Mesothelial cell of epicardium (in vitro differentiated cells): ENCODE measurements at places on chromosomes 7 and 10. TPM values are rescaled to one million over a fixed set of nuclear protein-coding genes. Genes with fewer than 3 reads are reported as not detected.

Gene KIF11
- total RNA-seq = 18.0 to 19.5 TPM (median 19.4 TPM) in 3 replicates

Gene STK32C
- total RNA-seq = 8.0 to 9.9 TPM (median 8.4 TPM) in 3 replicates

Gene TRIL
- 11.9 to 14.2 TPM (median 13.4 TPM) in 3 replicates for total RNA-seq

- no peak for DNase-seq
Measured at GRCh38 chr10:127953876-127954275, 47.0 kb downstream of the PTPRE start.

- no peak for DNase-seq
Measured at GRCh38 chr7:19871102-19871501, 97.7 kb upstream of the TMEM196 start.

- no peak for DNase-seq
Measured at GRCh38 chr7:29588900-29589696, 25.5 kb downstream of the PRR15 start.

DNA sequence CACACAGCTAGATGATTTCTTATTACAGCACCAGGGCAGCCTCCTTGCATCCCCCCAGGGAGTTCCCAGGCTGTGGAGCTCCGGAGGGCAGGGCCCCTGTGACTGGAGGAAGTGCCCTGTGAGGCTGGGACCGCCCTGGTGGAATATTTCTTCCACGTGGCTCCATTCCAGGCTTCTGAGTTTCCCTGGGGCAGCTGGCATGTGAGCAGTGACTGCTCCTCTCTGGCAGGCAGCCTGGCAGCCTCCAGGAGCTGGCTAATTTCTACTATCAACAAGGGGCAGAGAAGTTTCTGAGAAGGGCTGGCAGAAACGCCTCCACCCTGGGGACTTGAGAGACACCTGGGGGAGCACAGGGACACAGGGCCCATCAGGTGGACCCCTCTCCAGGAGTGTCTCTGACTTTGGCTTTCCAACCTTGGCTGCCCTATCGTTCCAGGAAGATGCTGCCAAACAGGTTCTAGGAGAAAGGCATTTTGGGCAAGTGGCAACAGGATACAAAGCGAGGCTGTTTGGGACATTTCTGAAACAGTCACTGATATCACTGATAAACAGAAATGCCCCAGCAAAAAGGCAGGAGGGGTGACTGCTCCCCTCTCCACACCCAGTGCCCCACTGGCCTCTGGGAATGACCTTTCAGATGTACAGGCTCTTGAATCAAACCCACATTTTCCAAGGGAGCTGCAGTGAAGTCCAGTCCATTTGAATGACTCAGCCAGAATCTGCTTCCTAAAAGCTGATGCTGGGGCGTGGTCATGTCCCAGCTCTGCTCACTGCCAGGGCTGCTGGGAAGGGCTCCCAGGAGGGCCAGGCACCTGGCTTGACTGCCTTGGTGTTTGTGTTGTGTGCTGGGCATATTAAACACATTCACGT is 16.1 kb downstream of the MYOF start:
- no peak for DNase-seq

GRCh38 chr10:117801691-117802090 is 245.1 kb downstream of the RAB11FIP2 start:
- DNase-seq = no peak
